ENCODE measurements at places on chromosomes 4 and X.

- DNase-seq: no peak
Observed at GRCh38 chrX:1743663-1744062, 128.8 kb downstream of the ASMT start.

DNA sequence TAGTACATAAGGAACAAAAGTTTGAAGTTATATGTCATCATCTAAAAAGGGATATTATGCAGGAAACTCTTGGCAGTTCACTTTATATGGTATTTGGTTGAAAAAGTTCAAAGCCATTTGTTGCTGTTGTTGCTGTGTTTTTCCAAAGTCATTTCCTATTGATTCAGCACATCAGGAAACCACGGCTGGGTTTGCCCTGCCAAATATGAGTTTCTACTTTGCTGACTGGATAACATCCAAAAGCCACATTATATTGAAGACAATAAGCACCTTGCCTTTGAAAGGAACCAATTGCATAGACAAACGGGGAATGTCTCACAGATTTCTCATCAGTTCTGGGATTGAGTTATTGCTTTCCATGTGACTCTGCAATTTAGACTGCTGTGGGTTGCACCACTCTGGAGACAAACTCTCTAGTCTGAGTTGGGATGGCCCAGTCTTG, 206.1 kb downstream of the SLC39A8 start:
- peak; percentile 17 for DNase-seq

DNA sequence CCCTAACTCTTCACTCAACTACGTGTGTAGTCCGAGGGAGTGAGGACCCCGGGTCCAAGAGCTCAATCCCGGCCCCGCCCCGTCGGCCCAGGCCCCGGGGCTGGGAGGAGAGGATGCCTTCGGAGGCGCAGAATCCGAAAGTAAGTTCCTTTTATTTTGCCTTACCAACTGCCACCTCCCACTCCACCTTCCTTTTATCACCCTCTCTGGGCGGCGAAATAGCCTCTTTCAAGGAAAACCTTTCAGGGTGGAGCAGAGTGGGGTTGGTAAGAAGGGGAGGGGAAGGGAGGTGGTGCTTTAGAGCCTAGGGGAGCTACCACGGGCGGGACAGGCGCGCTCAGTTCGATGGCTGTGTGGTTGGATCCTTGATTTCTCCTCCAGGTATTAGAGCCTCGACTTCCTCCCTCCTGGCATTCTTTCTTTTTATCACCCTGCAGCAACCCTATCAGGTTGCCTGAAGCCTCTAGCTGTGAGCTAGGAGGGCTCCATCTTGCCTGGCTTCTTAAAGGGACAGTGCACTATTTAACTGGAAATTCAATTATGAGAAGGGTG, 191.2 kb downstream of the RRAGB start:
- peak; percentile 27 for DNase-seq

- peak; percentile 4 for DNase-seq
Observed at GRCh38 chrX:66050140-66050569, 10.3 kb upstream of the VSIG4 start.

GRCh38 chr4:128566693-128567092, 242.8 kb upstream of the JADE1 start:
- no peak for DNase-seq

Data from lung (tissue), 17 donors.